ENCODE measurements at places on chromosomes 6 and 20. TPM values are rescaled to one million over a fixed set of nuclear protein-coding genes. Genes with fewer than 3 reads are reported as not detected.

DNA sequence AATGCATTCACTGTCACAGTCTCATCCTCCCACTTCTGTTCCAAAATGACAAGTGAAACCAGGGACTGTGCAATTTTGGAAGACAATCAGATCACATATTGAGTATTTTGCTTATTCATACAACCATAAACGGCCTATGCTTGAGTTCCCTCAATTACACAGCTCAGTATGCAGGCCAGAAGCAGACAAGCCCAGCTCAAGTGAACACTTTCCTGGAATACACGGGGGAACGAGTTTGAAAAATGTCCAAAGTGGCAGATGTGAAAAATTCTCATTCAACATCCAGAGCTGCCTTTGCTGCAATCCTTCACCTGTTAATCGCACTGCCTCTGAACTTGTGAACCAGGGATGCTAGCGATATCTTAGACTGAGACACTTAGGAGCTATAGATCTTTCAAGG lies 190.2 kb downstream of the COL9A1 start:
- no peaks in the 10 kb centered on the region for H3K4me1 ChIP-seq
- H3K27me3 ChIP-seq, result 0 out of 2 replicates have a peak, but pooled peaks cover 2% of the 10 kb centered on the region
- H3K27ac ChIP-seq, result no peak overlapping the region
- no peaks in the 10 kb centered on the region for H3K36me3 ChIP-seq
- H3K4me3 ChIP-seq, result no peak overlapping the region

The VNN1 gene
- total RNA-seq, result 0.12 TPM

GRCh38 chr6:155155787-155156447 lies 107.9 kb upstream of the CLDN20 start:
- no peak overlapping the region for H3K4me3 ChIP-seq
- H3K27ac ChIP-seq, result no peak overlapping the region
- no peaks in the 10 kb centered on the region for H3K36me3 ChIP-seq
- DNase-seq, result peak; percentile 27
- no peaks in the 10 kb centered on the region for H3K27me3 ChIP-seq
- peaks cover 37% of the 10 kb centered on the region for H3K4me1 ChIP-seq

- H3K4me1 ChIP-seq, result no peaks in the 10 kb centered on the region
- H3K27ac ChIP-seq, result no peak overlapping the region
- no peaks in the 10 kb centered on the region for H3K36me3 ChIP-seq
- DNase-seq, result peak; percentile 14
- no peak overlapping the region for H3K4me3 ChIP-seq
Observed at GRCh38 chr6:67141005-67141404, 1434.0 kb upstream of the EYS start.

- H3K4me1 ChIP-seq, result no peaks in the 10 kb centered on the region
- no peaks in the 10 kb centered on the region for H3K36me3 ChIP-seq
- DNase-seq, result no peak
- no peak overlapping the region for H3K4me3 ChIP-seq
- H3K27ac ChIP-seq, result no peak overlapping the region
Observed at GRCh38 chr20:32635764-32636163, 38.0 kb downstream of the C20orf203 start.

The ACOT13 gene
- total RNA-seq, result 17.9 TPM

GRCh38 chr6:165920896-165921671 lies 246.6 kb downstream of the TBXT start:
- no peak for DNase-seq
- H3K4me1 ChIP-seq, result no peaks in the 10 kb centered on the region
- no peak overlapping the region for H3K27ac ChIP-seq
- peaks cover 15% of the 10 kb centered on the region for H3K27me3 ChIP-seq
- H3K4me3 ChIP-seq, result no peak overlapping the region

DNA sequence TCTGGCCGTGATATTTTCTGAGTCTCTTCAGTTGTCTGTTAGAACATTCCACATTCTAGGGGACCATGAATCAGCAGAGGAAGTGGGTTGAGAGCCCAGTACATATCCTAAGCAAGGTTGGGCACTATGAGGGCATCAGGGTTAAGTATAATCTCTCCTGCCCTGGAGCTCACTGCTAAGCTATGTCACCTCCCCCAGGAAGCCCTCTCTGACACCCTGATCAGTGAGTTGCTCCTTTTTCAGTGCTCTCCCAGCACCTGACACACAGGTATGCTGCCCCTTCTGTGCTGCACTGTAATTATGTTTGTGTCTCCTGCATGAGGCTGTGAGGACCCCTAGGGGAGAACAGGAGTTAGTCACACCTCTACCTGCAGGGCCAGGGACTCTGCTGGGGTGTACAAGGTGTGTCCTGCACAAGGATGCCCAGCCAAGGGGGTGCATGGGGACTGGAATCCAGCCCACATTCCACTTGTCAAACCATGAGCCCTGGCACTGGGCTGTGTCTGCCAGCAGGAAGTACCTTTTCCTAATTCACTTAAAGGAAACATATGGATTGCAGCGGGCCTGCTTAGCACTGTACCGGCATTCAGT lies 3.9 kb downstream of the RAB44 start:
- no peak overlapping the region for H3K4me3 ChIP-seq
- no peaks in the 10 kb centered on the region for H3K36me3 ChIP-seq
- no peak overlapping the region for H3K27ac ChIP-seq
- peaks cover 6% of the 10 kb centered on the region for H3K4me1 ChIP-seq

GRCh38 chr6:22027040-22027725 lies 269.7 kb downstream of the PRL start:
- H3K4me3 ChIP-seq, result no peak overlapping the region
- DNase-seq, result no peak
- peaks cover 4% of the 10 kb centered on the region for H3K4me1 ChIP-seq
- no peaks in the 10 kb centered on the region for H3K27me3 ChIP-seq
- no peak overlapping the region for H3K27ac ChIP-seq

DNA sequence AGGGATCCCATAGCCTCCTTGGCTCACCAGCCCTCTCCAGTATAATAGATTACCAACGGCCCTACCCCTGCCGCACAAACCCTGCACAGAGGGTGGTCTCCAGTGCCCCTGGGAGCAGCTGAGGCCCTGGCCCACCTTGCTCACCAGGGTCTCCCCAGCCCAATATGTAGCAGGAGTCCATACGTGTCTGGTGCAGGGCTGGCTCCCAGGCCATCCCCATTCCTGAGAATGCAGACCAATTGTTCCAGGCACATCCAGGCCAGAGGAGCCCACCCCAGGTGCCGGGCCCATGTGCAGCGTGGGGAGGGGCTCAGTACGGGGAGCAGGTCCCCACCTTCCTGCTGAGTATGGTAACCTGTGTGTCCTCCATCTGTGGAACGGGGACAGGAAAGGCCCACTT lies 251.9 kb downstream of the TAF4 start:
- H3K4me3 ChIP-seq, result no peak overlapping the region
- H3K4me1 ChIP-seq, result no peaks in the 10 kb centered on the region
- H3K27ac ChIP-seq, result no peak overlapping the region
- H3K27me3 ChIP-seq, result peaks cover 98% of the 10 kb centered on the region
- H3K36me3 ChIP-seq, result no peaks in the 10 kb centered on the region

GRCh38 chr6:11142296-11143027 lies 30.9 kb upstream of the ERVFRD-1 start:
- H3K27ac ChIP-seq, result no peak overlapping the region
- no peaks in the 10 kb centered on the region for H3K27me3 ChIP-seq
- H3K4me1 ChIP-seq, result peaks cover 15% of the 10 kb centered on the region
- H3K36me3 ChIP-seq, result no peaks in the 10 kb centered on the region

The NKAPL gene
- not detected for total RNA-seq

- H3K4me3 ChIP-seq, result no peak overlapping the region
- no peak for DNase-seq
- no peaks in the 10 kb centered on the region for H3K27me3 ChIP-seq
- H3K27ac ChIP-seq, result no peak overlapping the region
Observed at GRCh38 chr6:25473447-25473846, 178.6 kb upstream of the SCGN start.

The KCNG1 gene
- total RNA-seq, result 61.5 TPM

DNA sequence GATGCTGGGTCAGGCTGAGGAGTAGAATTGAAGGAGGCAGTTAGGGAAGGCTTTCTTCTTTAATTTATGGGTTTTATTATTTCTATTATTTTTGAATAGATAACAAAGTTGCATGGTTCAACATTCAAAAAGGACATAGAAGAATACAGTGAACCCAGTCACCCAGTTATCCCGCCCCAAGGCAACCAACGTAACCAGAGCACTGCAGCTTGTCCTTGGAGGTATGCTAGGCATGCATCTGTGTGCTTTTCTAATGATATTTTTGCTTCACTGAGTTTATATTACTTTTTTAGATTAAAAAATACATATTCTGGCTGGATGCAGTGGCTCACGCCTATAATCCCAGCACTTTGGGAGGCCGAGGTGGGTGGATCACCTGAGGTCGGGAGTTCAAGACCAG lies 47.4 kb upstream of the DSN1 start:
- H3K4me3 ChIP-seq, result no peak overlapping the region
- H3K36me3 ChIP-seq, result peaks cover 18% of the 10 kb centered on the region
- H3K27me3 ChIP-seq, result no peaks in the 10 kb centered on the region
- H3K4me1 ChIP-seq, result no peaks in the 10 kb centered on the region
- DNase-seq, result no peak

The PSORS1C1 gene
- total RNA-seq, result 2.0 TPM

GRCh38 chr6:44558024-44558831 lies 170.7 kb downstream of the CDC5L start:
- no peaks in the 10 kb centered on the region for H3K27me3 ChIP-seq
- H3K4me3 ChIP-seq, result no peak overlapping the region
- no peak for DNase-seq
- no peaks in the 10 kb centered on the region for H3K4me1 ChIP-seq
- no peaks in the 10 kb centered on the region for H3K36me3 ChIP-seq

DNA sequence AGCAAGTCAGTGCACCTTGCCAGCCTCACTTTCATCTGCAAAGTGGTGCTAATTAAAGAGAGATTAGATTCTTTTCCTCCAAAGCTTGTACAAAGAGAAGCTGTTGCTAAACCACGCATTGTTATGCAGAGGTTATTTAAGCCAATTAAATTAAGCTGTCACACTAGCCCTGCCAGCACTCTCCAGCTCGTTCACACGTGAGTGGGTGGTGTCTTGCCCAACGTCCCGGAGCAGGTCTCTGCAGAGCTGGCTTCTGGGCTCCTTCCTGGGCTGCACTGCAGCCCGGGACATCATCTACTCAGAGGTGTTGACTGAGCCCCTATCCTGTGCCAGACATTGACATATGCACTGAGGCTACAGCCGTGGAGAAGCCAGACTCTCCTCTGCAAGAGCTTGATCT lies 401.6 kb upstream of the SULF2 start:
- no peak overlapping the region for H3K4me3 ChIP-seq
- H3K27me3 ChIP-seq, result no peaks in the 10 kb centered on the region
- no peaks in the 10 kb centered on the region for H3K36me3 ChIP-seq
- H3K4me1 ChIP-seq, result 0 out of 2 replicates have a peak, but pooled peaks cover 7% of the 10 kb centered on the region

GRCh38 chr6:37826188-37826587 lies 6.7 kb downstream of the ZFAND3 start:
- H3K27ac ChIP-seq, result no peak overlapping the region
- no peaks in the 10 kb centered on the region for H3K36me3 ChIP-seq
- H3K27me3 ChIP-seq, result no peaks in the 10 kb centered on the region
- no peak for DNase-seq

DNA sequence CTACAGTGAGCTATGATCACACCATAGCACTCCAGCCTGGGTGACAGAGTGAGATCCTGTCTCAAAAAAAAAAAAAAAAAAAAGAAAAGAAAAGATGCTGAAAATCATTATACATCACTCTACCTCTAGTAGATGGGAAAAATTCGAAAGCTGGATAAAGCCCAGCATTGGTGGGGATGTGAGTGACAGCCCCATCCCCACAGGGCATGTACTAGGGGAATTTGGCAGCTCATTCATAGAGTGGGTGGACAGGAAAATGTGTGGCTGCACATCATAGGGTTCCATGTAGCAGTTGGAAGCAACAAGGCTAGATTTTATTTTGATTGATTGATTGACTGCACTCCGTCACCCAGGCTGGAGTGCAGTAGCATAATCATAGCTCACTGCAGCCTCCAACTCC lies 42.0 kb downstream of the MRPL14 start:
- DNase-seq, result no peak
- H3K4me3 ChIP-seq, result no peak overlapping the region
- no peaks in the 10 kb centered on the region for H3K4me1 ChIP-seq

DNA sequence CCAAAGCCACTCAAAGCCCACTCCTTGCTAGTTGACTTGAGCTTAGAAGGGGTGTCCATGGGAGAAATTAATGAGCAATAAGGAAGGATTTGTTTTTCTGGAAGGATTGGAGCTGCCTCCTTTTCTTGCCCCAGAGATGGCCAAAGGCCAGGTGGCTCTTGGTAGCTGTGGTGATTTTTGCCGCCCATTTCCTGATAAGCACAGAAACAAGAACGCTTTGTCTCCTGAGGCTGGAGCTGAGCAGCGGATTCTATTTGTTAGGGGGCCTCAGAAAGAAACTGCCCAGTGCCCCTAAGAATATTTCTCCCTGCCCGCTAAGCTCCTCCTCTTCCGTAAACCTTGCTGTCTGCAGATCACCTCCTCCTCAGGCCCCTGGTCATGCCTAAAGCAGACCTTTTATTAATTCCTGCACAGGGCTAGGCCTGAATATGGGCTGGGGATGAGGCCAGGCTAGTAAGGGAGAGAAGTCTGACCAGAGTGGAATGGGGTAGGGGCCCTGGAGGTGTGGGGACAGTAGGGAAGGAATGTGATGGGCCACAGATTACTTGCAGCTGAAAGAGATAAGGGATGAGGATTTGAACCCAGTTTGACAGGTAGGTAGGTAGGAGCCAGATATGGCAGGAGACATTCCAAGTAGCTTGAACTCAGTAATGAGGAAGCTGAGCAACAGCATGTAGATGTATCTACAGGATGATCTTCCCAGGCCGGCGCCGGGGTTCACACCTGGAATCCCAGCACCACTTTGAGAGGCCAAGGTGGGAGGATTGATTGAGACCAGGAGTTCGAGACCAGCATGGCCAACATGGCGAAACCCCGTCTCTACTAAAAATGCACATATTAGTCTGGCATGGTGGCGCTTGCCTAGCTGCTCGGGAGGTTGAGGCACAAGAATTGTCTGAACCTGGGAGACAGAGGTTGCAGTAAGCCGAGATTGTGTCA lies 71.2 kb upstream of the NAA20 start:
- H3K36me3 ChIP-seq, result no peaks in the 10 kb centered on the region
- peaks cover 8% of the 10 kb centered on the region for H3K4me1 ChIP-seq
- no peak for DNase-seq
- no peak overlapping the region for H3K4me3 ChIP-seq
- H3K27ac ChIP-seq, result no peak overlapping the region
- no peaks in the 10 kb centered on the region for H3K27me3 ChIP-seq

The EFCAB8 gene
- not detected for total RNA-seq

DNA sequence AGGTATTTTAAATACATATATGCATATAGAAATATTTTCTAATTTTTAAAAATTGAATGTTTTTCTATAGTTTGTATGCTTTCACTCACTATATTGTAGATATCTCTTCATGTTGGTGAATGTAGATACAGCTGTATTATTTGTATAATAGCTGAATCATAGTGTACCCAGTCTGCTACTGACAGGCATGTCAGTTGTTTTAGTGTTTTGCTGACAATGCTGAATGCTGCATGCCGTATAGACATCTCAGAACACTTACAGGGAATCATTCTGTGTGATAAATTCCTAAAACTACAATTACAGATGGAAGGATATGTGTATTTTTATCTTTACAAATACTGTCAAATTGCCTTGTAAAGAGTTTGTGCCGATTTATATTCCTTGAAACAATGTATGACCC lies 175.4 kb downstream of the SIM1 start:
- peak; percentile 61 for DNase-seq
- H3K27ac ChIP-seq, result no peak overlapping the region
- H3K27me3 ChIP-seq, result no peaks in the 10 kb centered on the region
- peaks cover 25% of the 10 kb centered on the region for H3K4me1 ChIP-seq
- H3K4me3 ChIP-seq, result no peak overlapping the region

Data from PC-3 (cell line).